ENCODE measurements at places on chromosomes 1 and 21.

DNA sequence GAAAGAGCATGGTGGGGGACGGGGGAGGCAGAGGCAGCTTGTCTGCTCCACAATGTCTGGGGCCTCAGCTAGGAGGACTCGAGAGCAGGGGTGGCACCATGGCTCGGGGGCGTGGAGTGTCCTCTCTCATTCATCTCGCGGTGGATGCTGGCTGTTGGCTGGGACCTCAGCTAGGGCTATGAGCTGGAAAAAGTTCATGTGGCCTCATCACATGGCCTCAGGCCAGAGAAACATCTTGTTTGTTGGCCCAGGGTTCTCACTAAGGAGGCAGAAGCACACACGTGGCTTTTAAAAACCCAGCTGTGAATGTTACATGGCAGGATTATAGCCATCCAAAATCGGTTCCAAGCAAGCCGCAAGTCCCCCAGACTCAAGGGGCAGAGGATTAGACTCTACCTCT, 6.2 kb upstream of the CENPS start:
- H3K4me3 ChIP-seq, result no peak overlapping the region
- H3K4me1 ChIP-seq, result peaks cover 14% of the 10 kb centered on the region
- no peaks in the 10 kb centered on the region for H3K27me3 ChIP-seq
- H3K36me3 ChIP-seq, result peaks cover 15% of the 10 kb centered on the region
- DNase-seq, result no peak

DNA sequence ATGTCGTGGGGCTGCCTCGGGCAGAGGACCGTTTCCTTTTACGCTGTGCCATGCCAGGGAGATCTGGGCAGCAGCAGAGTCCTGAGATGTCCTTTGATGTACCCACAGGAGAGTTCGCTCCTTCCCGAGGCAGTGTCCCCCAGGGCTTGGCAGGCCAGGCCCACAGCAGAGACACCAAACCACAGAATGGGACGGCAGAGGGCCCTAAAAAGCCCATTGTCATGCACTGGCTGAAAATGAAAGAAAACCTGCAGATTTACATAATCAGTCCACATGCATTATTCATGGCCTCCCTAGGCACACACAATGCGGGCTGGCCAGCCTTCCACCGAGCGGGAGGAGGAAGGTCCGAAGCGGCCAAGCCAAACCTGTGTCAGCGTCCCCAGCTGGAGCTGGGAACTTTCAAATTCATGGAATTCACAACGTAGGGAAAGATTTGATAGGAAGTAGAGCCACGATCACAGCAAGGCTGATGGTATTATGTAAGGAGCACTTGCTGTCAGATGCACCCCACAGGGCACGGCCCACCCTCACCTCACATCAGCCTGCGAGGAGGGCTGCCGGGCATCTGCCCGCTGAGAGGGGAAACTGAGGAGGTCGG, 25.3 kb upstream of the EFHD2 start:
- no peak for DNase-seq
- H3K27me3 ChIP-seq, result peaks cover 47% of the 10 kb centered on the region
- H3K36me3 ChIP-seq, result no peaks in the 10 kb centered on the region
- peaks cover 14% of the 10 kb centered on the region for H3K4me1 ChIP-seq

DNA sequence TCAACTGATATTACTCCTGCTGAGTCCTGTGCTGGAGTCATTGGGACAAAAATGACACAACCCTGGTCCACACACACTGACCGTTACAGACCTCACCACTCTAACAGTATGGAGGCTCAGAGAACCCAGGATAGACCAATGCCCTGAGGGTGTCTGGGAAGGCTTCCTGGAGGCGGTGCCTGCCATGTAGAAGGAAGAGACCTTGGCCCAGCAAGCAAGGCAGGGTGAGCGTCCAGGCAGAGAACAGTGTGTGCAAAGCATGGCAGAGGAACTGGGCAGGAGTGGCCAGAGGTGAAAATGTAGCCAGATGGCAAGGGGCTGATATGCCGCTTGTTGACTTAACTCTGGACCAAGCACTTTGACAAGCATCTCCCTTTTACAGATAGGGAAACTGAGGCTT, 85.5 kb downstream of the VWA5B1 start:
- no peaks in the 10 kb centered on the region for H3K4me1 ChIP-seq
- no peaks in the 10 kb centered on the region for H3K36me3 ChIP-seq
- H3K4me3 ChIP-seq, result no peak overlapping the region
- DNase-seq, result no peak

GRCh38 chr1:228697207-228698016, 37.9 kb upstream of the RHOU start:
- H3K36me3 ChIP-seq, result no peaks in the 10 kb centered on the region
- H3K27ac ChIP-seq, result no peak overlapping the region
- H3K4me1 ChIP-seq, result peaks cover 14% of the 10 kb centered on the region

DNA sequence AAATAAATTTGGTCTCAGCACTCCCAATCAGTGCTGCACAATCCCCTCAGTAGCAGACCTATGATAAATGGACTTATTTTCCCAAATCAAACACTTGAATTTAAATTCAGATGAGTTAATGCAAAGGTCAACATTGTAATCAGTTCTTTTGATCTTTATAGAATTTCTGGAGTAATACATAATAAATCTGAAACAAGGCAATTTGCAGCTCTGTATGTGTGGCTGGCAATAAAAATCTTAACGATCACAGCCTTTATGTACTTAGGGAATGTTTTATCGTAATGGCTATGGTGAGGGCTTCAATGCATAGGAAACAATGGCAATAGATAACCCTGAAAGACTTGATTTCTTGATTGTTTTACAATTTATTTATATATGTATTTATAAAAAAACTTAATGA, 91.4 kb downstream of the GPATCH2 start:
- H3K36me3 ChIP-seq, result no peaks in the 10 kb centered on the region
- H3K4me3 ChIP-seq, result no peak overlapping the region
- no peaks in the 10 kb centered on the region for H3K27me3 ChIP-seq
- H3K4me1 ChIP-seq, result no peaks in the 10 kb centered on the region
